Ovary (tissue), 10 donors: ENCODE measurements at places on chromosomes 16 and 17. TPM values are rescaled to one million over a fixed set of nuclear protein-coding genes. Genes with fewer than 3 reads are reported as not detected.

GRCh38 chr17:35531160-35531559 is 6.3 kb downstream of the SLFN12L start:
- no peak overlapping the region for H3K27ac ChIP-seq
- no peak for DNase-seq
- H3K4me3 ChIP-seq = no peak overlapping the region
- no peaks in the 10 kb centered on the region for H3K27me3 ChIP-seq
- H3K4me1 ChIP-seq = no peaks in the 10 kb centered on the region

- H3K27ac ChIP-seq = no peak overlapping the region
- DNase-seq = no peak
- no peaks in the 10 kb centered on the region for H3K36me3 ChIP-seq
- H3K27me3 ChIP-seq = no peaks in the 10 kb centered on the region
- no peak overlapping the region for H3K4me3 ChIP-seq
- no peaks in the 10 kb centered on the region for H3K4me1 ChIP-seq
Observed at GRCh38 chr17:72658675-72659074, 433.8 kb downstream of the SLC39A11 start.

DNA sequence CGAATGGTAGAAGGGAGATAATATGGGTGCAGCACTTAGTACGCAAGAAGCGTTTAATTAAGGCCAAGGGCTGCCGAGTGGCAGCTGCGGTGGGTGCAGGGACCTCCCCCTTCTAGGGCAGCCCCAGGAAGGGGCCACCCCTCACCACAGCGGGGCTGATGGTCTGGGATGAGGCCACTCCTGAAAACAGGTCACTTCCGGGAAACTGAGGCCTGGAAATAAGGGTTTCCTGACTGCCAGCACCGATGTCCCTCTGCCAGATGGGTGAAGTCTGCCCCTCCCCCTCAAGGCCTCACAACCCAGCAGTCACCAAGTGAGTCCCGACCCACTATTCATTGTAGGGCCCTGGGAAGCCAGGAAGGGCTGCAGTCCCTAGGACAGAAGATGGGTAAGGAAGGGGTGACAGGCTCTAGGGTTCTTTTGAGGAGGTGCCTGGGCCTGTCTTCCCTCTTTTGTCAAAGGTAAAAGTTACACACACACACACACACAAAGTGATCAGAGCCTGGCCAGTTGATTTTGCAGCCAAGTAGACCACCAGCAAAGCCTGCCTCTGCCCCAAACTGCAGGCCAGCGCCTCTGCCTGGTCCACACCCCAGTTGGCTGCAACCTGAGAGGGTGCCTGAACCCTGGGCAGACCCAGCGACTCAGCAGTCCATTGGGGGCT is 12.5 kb downstream of the SREBF1 start:
- peak; percentile 54 for DNase-seq

CASKIN1 gene
- 0.60 TPM for total RNA-seq

PDILT gene
- not detected for total RNA-seq

FZD2 gene
- 12.5 TPM for total RNA-seq

TVP23C gene
- 24.7 TPM for total RNA-seq
